CD4-positive, CD25-positive, alpha-beta regulatory T cell (primary cell): ENCODE measurements at places on chromosomes 3 and 15. TPM values are rescaled to one million over a fixed set of nuclear protein-coding genes. Genes with fewer than 3 reads are reported as not detected.

DNA sequence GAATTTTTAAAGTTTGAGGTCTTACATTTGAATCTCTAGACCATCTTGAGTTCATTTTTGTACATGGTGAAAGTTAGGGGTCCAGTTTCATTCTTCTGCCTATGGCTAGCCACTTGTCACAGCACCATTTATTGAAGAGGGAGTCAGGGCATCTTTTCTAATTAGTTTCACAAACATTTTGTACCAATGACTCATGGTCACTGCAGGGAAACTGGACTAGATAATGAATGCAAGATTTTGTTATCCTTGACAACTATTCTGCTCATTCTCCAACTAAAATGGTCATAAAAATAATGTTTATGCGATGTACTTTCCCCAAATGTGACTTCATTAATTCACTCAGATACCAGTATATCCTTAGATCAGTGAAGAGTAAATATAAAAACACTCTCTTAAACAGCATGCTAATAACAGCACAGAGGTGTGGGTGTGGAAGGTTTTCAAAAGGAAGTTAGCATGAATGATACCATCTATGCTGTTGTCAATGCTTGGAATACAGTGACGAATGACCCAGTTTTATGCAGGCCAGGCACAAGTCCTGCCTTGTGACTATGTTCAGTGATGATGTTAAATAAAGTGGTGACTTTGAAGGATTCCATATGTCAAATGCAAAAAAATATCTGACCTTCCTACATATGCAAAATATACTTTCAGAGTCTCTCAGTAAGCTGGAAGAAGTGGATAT, 314.9 kb upstream of the TMCO5A start:
- no peak overlapping the region for H3K27ac ChIP-seq
- H3K36me3 ChIP-seq: no peaks in the 10 kb centered on the region
- no peaks in the 10 kb centered on the region for H3K27me3 ChIP-seq
- DNase-seq: no peak
- H3K4me3 ChIP-seq: no peak overlapping the region
- H3K4me1 ChIP-seq: no peaks in the 10 kb centered on the region

- DNase-seq: no peak
- H3K27ac ChIP-seq: no peak overlapping the region
- H3K27me3 ChIP-seq: peaks cover 3% of the 10 kb centered on the region
- no peaks in the 10 kb centered on the region for H3K36me3 ChIP-seq
Measured at GRCh38 chr15:79678032-79678701, 218.6 kb downstream of the MTHFS start.

DNA sequence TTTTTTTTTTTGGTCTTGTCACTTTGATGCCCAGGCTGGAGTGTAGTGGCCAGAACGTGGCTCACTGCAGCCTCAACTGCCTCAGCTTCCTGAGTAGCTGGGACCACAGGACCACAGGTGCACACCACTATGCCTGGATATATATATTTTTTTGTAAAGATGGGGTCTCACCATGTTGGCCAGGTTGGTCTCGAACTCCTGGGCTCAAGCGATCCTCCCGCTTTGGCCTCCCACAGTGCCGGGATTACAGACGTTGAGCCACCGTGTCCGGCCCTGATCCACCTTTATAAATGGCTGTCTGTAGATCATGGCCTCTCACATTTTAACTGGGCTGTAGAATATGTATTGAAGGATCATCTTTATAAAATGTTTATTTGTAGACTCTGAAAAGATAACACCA, 1.9 kb upstream of the EIF3J start:
- H3K36me3 ChIP-seq: peaks cover 5% of the 10 kb centered on the region
- DNase-seq: no peak
- no peak overlapping the region for H3K4me3 ChIP-seq
- H3K27me3 ChIP-seq: no peaks in the 10 kb centered on the region

TM4SF4 gene
- total RNA-seq: not detected

- no peaks in the 10 kb centered on the region for H3K36me3 ChIP-seq
- H3K4me3 ChIP-seq: peak overlapping the region; percentile 97
- H3K27ac ChIP-seq: peak overlapping the region; percentile 79
- DNase-seq: peak; percentile 90
Measured at GRCh38 chr3:56915966-56916586, 114.3 kb upstream of the ARHGEF3 start.

- H3K27ac ChIP-seq: no peak overlapping the region
- H3K36me3 ChIP-seq: peaks cover 4% of the 10 kb centered on the region
- no peak for DNase-seq
- H3K27me3 ChIP-seq: no peaks in the 10 kb centered on the region
Measured at GRCh38 chr15:63794271-63794670, 39.5 kb downstream of the HERC1 start.

DNA sequence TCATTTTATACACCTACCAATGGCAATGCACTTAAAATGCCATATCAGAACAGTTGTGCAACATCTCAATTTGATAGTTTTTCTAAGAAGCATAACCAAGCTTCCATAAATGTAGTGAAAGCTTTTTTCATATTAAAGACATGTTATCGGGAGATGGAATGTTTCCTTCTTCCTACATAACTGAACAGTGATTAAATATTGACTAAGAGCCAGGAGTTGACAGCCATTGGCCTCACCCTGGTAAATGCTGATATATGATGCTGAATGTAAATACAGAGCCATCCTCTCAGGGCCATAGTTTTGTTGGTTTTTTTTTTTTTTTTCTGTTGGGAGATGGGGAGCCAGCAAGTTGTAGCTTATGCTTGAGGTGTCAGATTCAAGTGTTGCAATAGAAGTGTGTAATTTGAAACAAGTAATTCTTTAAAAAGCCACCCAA, 203.3 kb upstream of the IL12A start:
- H3K27me3 ChIP-seq: no peaks in the 10 kb centered on the region
- H3K4me3 ChIP-seq: no peak overlapping the region
- no peak overlapping the region for H3K27ac ChIP-seq
- no peak for DNase-seq
